ENCODE measurements at places on chromosomes 11 and 22. TPM values are rescaled to one million over a fixed set of nuclear protein-coding genes. Genes with fewer than 3 reads are reported as not detected.

DNA sequence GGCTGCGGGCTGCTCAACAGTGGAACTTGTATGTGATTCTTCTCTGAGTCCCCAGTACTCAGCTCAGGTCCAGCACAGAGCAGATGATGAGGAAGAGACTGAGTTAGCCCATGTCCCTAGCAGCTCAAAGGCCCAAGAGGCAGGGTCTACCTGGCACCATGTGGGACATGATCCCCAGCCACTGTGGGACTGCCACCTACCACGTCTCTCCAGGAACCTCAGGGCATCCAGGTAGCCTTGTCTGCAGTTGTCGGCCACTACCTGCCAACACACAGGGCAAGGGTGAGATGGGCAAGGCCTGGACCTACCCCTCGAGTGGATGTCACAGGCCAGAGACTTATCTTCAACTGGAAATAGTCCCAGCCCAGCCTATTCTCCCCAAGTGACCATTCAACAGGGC is 4.4 kb downstream of the PNPLA5 start:
- no peak overlapping the region for H3K27ac ChIP-seq
- peaks cover 13% of the 10 kb centered on the region for H3K27me3 ChIP-seq
- no peak for DNase-seq
- no peak overlapping the region for H3K4me3 ChIP-seq
- H3K4me1 ChIP-seq, result no peaks in the 10 kb centered on the region

KCNK4 gene
- total RNA-seq, result 0.44 TPM

DNA sequence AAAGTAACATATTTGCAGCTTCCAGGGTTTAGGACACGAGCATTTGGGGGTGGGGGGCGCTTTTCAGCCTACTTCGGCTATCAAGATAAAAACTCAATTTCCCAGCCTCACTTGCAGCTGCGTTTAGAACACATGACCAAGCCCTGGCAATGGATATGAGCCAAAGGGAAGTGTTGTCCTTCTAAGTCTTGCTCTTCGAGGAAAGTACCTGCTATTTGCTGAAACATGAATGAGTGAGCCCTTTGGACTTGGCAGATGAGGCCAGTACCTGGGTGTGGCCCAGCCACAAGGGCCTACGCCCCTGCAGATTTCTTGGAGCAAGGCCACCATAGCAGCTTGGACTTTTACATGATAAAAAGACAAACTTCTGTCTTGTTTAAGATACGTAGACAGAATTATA is 60.2 kb upstream of the SORL1 start:
- no peaks in the 10 kb centered on the region for H3K4me1 ChIP-seq
- no peak for DNase-seq
- H3K27ac ChIP-seq, result no peak overlapping the region
- no peak overlapping the region for H3K4me3 ChIP-seq
- no peaks in the 10 kb centered on the region for H3K27me3 ChIP-seq

DNA sequence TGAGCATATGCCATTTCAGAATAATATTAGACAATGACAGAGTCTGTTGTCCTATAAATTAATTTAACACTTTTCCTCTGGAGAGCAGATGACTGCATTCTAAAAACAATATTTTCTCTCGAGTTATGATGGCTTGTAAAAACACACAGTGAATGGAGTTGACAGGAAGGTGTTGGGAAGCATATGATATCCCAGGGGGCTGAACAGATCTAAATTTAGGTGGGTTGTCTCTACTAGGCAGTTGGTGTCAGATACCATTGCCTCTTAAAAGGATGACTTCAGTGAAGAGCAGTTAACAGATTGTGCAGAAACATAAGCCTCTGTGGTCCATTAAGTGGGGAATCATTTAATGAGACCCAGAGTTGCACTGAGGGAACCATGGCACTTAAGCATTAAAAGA is 30.7 kb downstream of the SVIP start:
- H3K4me3 ChIP-seq, result no peak overlapping the region
- peaks cover 7% of the 10 kb centered on the region for H3K4me1 ChIP-seq
- H3K27ac ChIP-seq, result no peak overlapping the region
- no peaks in the 10 kb centered on the region for H3K27me3 ChIP-seq

DNA sequence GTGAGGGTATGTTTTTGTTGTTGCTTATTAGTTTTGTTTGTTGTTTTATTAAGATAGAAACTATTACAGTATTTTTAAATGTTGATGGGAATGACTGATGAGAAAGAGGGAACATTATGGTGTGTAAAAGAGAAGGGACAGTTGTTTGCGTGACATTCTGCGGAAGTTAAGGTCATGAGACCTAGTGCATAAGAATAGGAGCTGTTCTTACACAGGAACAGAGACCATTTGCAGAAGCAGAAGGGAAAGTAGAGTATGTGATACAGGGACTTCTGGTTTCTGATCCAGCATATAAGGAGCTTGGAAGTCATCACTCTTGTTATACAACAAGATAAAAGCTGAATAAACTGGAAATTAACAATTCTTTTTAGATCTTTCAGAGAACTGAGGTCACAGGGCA is 299.2 kb upstream of the API5 start:
- no peaks in the 10 kb centered on the region for H3K36me3 ChIP-seq
- no peaks in the 10 kb centered on the region for H3K4me1 ChIP-seq
- no peaks in the 10 kb centered on the region for H3K27me3 ChIP-seq
- DNase-seq, result no peak
- no peak overlapping the region for H3K4me3 ChIP-seq

MGAT3 gene
- total RNA-seq, result not detected

DNA sequence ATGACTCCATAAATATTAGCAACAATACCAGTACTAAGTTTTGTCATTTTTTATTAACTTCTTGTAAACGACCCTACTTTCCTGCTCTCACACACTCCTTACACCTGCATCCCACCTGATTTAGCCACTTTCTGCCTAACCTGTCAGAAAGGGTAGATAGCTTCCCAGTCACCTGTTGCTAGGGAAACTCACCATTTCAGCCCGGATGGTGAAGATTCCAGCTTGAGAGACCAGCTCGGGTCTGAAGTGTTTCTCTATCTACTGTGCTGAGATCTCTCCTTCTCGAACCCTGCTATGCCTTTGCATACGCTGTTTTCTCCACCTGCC is at the start of gene PARVG:
Gene PARVG, plus strand, starts transcription at position 220 of the 327 bp plus-strand sequence. CDS start 2,405 bp downstream, outside the sequence.
- H3K4me1 ChIP-seq, result no peaks in the 10 kb centered on the region
- no peaks in the 10 kb centered on the region for H3K36me3 ChIP-seq
- no peak within 1 kb of the TSS for H3K27ac ChIP-seq
- H3K27me3 ChIP-seq, result peaks cover 19% of the 10 kb centered on the region
- no peak within 1 kb of the TSS for H3K4me3 ChIP-seq

Data from endothelial cell of umbilical vein (primary cell).